Activated CD4-positive, alpha-beta T cell treated with anti-CD3 and anti-CD28 coated beads for 24 hours (primary cell): ENCODE measurements at places on chromosomes 3 and 15.

- DNase-seq = no peak
Measured at GRCh38 chr15:90264671-90265070, 801 bp upstream of the NGRN start.

DNA sequence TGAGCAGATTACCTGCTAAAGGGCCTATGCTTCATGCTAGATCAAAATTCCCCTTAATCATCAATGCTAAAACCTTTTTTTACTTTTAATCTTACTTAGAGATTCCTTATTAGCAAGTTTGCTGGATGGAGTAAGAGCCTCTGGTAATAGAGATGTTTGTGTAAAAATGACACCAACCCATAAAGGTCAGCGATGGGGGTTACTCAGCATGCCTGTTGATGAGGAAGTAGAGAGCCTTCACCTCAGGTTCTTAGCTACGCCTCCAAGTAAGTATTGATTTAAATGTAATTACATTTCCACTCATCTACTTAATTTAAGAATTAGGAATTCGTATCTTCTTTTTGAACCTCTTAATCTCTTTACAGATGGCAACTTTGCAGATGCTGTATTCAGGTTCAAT lies 38.8 kb downstream of the DNAJC13 start:
- no peak for DNase-seq

- no peak for DNase-seq
Measured at GRCh38 chr3:183427876-183428446, 458 bp downstream of the MCF2L2 start.

GRCh38 chr3:186605561-186606545 lies 7.0 kb upstream of the AHSG start:
- DNase-seq = no peak

DNA sequence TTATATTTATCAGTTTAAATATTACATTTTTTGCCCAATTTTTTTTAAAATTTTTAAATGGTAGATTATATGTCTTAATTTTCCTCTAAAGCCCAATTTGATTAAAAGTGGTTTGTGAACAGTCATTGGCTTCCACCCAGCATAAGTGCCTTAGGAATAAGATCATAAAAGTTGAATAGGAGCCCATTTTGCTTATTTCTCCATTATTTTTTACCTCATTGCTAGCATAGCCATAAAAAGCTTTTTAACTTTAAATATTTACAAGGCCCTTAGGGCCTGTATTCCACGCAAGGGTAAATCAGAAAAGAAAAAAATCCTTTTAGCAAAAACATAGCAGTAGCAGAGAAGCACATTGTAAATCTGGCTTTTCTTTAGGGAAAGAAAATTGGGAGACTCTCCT lies 9.0 kb downstream of the TTC14 start:
- DNase-seq = no peak

- DNase-seq = no peak
Measured at GRCh38 chr3:13112521-13113345, 39.5 kb upstream of the IQSEC1 start.

DNA sequence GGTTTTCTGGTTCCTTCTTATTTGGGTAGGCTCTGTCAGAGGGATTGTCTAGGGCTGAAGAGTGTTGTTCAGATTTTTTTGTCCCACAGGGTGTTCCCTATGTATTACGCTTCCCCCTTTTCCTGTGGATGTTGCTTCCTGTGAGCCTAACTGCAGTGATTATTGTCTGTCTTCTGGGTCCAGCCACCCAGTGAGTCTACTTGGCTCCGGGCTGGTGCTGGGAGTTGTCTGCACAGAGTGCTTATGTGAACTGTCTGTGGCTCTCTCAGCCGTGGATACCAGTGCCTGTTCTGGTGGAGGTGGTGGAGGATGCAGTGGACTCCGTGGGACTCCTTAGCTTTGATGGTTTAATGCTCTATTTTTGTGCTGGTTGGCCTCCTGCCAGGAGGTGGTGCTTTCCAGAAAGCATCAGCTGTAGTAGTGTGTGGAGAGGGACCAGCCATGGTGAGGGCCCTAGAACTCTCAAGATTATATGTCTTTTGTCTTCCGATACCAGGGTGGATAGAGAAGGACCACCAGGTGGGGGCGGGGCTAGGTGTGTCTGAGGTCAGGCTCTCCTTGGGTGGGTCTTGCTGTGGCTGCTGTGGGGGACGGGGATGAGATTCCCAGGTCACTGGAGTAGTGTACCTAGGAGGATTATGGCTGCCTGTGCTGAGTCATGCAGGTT lies 53.8 kb downstream of the CCDC66 start:
- no peak for DNase-seq

DNA sequence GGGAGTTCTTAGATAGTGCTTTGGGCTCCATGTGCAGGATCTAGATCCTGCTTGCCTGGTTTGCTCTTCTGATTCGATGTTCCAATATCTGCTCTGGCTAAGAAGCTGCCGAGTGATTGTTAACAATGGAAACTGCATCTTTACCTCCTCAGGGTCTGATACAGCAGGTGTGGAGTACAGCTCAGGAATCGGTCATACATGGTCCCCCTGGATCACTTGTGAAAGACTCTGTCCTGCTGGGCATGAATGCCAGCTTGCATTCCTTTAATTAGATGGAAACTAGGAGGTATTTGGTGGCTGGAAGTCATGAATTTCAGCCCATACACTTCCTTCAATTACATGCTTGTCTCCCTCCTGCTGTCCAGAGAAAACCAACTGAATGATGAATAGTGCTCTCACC lies 95.3 kb downstream of the CHRNA7 start:
- DNase-seq = no peak

DNA sequence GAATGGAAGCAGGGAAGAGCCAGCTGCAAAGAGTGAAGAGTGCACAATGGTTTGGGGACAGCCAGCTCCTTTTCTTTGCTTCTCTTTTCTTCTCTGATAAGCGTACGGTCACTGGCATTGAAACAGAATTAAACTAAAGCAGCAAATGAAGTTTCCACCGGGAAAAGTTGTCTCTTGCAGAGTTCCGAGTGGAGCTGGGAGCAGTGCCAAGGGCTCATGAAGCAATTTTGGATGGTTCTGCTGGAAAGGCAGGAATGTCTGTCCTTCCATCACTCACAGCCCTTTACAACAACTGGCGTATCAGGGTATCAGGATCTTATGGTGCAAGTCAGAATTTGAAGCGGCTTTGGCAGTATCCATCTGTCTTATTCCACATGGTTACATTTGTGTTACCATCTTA lies 1042.9 kb downstream of the NTRK3 start:
- DNase-seq = no peak

GRCh38 chr3:185595526-185595925 lies 9.4 kb downstream of the SENP2 start:
- no peak for DNase-seq

DNA sequence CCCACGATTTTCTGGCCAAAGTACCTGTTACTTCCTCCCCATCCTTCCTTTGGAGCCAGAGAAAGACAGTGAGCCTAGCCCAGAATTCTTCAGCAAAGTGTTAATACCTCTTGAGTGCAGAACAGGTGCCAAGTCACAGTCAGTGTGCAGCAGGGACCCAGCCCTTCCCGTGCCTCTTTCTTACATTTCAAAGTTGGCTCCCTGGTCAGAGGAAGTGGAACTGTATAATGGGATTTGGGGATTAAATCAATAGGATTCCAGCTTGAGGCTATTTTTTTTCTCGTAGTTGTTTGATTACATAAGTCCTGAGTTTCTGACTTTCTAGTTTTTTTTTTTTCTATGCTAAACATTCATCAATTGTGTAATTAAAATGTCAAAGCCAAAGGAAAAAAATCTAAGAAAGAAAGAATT lies 52.6 kb upstream of the ABHD10 start:
- no peak for DNase-seq

DNA sequence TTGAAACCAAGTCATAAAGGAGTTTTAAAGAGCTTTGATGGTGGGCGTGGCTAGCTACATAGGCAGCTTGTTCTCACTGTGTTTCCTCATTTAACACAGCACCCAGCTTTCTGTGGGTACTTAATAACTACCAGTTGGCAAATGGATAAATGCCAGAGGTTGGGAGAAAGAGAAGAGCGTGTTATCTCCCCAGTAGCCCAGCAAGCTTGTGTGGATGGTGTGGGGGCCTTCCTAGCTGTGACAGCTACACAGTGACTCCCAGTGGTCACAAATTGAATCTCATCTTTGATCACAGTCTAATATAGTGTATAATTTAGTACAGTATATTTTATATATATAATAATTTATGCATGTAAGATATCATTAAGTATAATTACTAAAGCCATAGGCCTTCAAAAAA lies 984.1 kb downstream of the EPHA3 start:
- no peak for DNase-seq

DNA sequence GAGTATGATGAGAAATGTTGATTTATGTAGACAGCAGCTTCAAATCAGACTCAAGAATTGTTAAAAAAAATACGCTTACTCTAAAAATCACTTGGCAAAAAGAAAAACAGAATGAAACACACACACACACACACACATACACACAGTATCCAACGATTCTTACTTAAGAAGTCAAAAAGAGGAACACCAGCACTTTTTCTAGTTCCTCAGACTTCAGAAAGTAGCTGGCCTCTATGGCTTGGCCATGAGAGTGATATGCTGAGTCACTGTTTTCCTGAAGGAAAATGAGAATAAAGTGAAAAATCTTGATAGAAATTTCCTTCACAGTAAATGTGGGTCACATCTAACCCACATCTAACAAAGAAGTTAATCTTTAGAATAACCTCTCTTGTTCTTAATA lies 22.1 kb downstream of the CNTN3 start:
- DNase-seq = no peak

DNA sequence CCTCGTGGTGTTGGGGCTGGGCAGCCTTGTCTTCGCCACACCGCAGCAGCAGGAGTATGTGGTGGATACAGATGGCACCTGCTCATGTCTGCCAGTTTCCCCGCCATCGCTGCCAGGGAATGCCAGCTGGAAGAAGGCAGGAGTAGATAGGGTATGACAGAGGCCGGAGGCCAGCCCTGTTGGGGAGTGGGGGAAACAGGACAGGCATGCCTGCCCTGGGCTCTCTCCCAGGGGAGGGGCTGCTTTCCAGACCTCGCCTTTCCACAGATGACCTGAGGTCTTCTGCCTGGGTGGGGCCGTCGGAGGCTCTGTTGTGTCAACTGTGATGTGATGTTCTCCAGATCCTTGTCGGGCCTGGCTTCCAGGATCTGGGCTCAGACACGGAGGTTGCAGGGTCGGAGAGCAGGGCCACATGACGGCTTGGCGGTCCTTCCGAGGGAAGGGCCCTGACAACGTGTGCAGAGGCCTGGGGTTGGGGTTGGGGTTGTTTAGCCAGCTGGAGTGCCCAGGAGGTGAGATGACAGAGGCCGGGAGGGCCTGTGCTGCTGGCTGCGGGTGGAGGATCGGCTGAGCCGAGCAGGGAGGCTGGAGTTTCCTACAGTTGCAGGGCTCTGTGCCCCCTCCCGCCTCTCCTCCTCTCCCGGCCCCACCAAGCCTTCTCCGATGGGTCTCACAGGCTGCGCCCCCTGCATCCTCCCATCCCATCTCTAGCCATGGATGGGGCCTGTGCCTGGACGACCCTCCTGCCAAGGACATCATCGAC lies 102.0 kb downstream of the TBC1D2B start:
- no peak for DNase-seq

- no peak for DNase-seq
Measured at GRCh38 chr3:51796854-51797253, 17.8 kb upstream of the IQCF6 start.
